ENCODE measurements at places on chromosomes 11 and 22.

GRCh38 chr11:26715133-26715532, 6.7 kb downstream of the SLC5A12 start:
- no peak for DNase-seq

GRCh38 chr11:46686886-46687795, 13.3 kb downstream of the ARHGAP1 start:
- peak; percentile 74 for DNase-seq

DNA sequence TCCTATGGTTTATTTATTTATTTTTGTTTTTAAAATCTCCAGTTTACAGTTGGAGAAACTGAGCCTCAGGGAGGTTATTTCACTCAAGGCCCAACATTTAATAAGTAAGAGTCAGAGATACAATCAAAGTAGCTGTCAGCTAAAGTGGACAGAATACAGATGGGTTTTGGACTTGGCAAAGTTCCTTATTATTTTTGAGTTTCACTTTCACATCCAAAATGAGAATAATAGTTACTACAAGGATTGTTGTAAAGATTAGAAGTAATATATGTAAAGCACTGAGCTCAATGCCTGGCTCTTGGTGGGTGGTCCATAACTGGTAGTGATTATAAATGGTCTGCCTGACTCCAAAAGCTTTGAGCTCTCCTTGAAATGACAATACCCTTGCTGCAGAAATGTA, 87.5 kb upstream of the SESN3 start:
- no peak for DNase-seq

DNA sequence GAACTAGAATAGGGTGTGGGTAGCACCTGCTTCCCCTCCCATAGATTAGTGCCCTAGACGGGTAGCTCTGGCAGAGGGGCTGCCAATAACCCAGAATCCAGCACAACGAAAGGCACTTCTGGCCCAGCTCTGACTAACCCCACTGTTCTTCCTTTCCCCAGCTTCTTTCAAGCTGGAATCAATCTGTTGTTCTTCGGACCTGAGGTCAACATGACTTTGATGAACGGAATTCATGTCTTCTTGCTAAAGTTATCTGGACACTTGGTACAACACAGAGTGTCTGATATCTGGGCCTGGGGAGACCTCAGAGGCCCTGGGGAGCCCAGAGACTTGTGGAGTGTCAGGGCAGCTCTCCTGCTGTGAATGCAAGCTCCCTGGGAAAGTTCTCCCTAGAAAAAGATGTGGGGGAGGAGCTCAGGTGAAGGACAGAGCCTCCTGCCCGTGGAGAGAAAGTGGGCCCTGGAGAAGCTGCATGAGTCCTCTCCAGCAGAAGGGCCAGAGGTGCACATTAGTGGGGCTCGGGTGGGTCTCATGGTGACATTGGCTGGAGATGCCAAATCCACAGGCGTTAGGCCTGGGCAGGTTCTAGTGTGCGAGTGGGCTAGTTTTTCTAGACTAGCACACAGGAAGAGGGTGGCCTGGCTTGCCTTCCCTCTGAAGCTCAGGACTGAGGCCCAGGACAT, 6.3 kb downstream of the KCNJ11 start:
- no peak for DNase-seq

- no peak for DNase-seq
These were observed 60.5 kb upstream of the MMP13 start for GRCh38 chr11:103016031-103016430.

DNA sequence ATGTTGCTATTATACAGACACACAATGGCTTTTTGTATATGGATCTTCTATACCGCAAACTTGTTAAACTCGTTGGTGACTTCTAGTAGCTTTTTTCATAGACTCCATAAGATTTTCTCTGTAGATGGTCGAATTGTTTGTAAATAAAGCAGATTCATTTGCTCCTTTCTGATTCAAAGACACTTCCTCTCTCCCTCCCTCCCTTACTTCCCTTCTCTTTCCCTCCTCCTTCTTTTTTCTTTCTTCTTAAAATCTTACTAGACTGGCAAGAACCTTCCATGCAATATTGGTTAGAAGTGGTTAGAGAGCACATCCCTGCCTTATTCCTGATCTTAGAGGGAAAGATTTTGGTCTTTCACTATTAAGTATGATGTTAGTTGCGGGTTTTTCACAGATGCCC, 36.4 kb downstream of the MYEOV start:
- DNase-seq, result no peak

DNA sequence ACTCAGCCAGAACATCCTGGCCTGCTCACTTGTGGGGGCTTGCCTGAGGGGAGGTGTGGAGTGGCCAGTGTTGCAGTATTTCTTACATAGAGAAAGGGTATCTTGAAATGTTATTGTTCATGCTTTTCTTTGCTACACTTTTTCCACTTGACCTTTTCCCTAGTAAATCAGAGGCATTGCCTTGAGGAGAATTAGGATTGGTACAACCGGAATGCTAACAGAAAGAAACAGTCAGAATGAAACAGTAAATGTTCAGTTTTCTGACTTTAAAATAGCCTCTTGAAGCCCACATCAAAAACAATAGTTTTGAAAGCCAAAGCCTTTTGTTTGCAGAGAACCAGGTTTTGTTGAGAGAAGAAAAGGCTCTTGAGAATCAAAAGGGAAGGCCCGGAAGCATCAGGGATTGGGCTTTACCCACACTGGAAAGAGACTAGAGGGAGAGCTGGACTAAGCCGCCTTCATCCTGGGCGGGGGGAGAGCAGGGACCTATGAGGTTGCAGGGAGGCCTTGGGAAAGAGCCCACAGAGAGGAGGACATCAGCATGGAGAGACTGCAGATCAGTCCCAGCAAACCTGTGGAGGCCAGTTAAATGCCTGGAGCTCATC, 12.4 kb downstream of the ADM start:
- DNase-seq, result peak; percentile 91

DNA sequence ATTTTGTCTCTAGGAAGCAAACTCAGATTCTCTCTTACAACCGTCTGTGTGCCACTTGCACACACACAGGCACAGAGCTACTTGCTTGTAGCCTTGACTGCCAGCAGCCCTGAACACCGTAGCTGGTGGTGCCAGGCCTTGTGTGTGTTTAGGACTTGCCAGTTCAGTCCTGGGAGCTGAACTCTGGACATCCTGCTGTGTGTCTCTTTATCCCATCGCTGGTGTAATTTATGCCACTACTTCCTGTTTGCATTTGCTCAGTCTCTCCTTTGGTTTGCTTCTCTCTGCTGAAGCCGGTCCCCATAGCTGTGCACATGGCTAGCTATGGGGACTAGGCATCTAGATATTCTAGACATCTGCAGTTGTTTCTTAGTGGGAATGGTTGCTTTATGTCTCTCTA, 24.0 kb downstream of the MARK2 start:
- no peak for DNase-seq

DNA sequence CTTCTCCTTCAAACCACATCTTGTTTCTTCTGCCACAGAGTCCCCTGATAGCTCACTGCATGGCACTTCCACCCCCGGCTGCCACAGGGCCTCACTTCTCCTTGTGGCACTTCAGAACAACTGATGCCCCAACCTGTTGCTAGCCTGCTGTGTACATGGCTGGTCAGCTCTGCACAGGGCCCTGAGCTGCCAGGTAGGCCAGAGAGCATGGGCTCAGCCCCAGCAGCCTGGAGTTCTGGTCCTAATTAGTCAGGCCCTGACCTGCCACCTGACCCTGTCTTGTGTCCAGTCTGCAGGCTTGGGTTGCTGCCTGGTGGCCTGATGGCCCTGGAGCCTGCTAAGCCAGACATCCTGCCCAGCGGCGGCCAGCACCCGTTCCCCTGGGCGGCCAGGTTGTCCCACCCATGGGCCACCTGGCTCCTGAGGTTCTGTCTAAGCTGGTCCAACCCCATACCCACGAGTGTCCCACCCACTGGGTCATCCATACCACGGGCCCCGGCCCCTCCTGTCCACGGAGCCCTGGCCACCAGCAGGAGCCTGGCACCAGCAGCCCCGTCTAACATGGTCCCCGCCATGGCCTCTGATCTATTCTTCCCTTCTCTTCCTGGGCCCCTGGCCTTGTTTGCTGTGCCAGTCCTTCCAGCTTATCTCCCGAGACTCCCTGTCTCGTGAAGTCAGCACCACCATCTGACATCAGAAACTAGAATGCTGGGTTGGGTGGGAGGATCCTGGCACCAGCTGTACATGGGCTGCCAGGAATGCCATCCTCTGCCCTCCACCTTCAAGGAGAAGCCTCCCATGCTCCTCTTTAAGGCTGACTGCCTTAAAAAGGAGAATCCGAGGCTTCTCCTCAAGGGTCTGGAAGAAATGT, 3.1 kb upstream of the CERK start:
- no peak for DNase-seq

DNA sequence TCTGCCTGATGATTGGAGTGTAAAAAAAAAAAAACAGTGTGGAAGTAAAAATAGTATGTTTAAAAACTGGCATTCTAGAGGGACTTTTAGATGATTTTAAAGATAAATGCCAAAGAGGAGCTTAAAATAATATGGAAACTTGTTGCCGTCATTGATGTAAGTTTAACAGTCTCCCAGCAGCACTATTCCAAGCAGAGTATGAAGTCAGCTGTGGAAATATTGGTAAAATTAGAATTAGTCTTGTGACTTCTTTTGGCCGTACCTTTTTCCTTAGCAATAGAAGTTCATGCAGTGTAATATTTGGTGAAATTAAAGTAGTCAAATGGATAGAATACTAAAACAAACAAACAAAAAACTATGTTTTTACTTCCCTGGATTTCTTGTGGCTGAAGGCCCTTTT, 134.9 kb downstream of the METTL15 start:
- no peak for DNase-seq

GRCh38 chr22:47225931-47226633, 463.6 kb downstream of the TBC1D22A start:
- no peak for DNase-seq

- DNase-seq, result no peak
These were observed 28.3 kb upstream of the RCN1 start for GRCh38 chr11:32062540-32062939.

- DNase-seq, result no peak
These were observed 108.2 kb downstream of the WNT7B start for GRCh38 chr22:45868571-45869339.

DNA sequence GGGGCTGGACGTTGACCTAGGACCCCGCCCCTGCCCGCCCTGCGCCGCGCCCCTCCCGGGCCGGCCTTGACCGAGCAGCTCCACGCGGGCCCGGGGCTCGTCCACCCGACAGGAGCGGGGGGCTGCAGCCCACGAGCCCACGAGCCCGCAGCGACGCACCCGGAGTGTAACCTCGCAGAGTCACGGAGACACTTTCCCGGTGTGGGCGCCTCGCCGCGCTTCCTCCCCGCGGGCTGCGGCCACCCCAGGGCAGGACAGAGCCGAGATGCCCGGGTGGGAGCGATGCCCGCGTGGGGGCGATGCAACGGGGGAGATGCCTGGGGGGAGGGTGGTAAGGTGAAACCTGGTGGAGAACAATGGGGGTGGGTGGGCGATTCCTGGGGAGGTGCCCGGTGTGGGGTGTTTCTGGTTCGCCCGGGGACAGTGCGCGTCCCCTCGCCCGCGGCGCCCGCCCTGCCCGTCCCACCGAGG, 4.9 kb upstream of the ZBED4 start:
- no peak for DNase-seq

- DNase-seq, result no peak
These were observed 45.8 kb downstream of the LRRC32 start for GRCh38 chr11:76624500-76625379.

- DNase-seq, result no peak
These were observed 288.6 kb upstream of the SORL1-AS1 start for GRCh38 chr11:121741351-121741760.

- DNase-seq, result no peak
These were observed 63.7 kb downstream of the MED15 start for GRCh38 chr22:20571078-20571503.

DNA sequence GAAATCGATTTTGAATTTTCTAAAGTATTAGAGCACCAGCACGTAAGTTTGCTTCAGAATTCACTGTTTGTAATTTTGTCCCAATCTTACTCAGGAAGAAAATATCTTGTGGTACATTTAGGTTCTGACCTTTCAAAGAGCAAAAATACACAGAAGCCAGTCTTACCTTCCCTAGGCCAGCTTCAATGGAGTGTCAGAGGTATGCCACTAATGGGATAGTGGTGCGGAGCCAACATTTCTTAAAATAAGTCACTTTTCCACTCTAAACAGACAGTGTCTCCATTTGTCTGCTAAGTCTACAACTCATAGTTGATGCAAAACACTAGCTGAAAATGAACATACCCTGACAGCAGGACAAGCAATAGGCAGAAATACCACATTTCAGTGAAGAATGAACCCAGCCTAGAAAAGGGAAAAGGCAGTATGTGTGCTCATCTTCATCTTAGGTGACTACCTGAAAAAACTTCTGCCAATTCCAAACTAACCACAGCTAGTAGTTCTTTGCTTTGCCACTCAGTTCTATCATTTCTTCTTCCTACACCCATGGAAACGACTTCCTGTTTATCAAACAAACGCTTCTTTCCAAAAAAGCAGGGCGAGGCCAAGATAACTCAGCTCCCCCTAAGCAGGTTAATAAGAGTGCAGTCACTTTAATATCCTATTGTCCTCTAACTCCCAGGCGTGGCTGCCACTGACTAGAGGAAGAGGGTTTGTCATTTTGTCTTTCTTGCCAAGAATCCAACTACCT, 94.0 kb upstream of the APOA1 start:
- no peak for DNase-seq

DNA sequence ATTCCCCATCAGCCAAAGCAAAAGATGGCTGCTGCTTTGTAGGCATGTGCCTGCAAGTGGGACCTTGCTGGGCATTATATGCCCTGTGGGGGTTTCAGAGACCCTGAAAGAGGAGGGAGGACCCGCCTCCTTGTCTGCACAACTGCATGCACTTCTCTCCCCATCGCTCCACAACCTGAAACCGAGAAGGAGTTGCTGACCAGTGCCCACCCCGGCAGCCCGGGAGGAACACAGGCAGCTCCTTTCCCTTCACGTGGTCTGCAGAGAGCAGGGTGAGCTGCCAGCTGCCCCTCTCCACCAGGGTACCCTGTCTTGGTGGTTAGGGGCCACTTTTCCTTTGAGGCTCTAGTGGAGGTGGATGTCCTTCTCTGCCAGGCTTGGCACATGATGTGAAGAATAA, 1.4 kb upstream of the TMEM132A start:
- DNase-seq, result no peak

DNA sequence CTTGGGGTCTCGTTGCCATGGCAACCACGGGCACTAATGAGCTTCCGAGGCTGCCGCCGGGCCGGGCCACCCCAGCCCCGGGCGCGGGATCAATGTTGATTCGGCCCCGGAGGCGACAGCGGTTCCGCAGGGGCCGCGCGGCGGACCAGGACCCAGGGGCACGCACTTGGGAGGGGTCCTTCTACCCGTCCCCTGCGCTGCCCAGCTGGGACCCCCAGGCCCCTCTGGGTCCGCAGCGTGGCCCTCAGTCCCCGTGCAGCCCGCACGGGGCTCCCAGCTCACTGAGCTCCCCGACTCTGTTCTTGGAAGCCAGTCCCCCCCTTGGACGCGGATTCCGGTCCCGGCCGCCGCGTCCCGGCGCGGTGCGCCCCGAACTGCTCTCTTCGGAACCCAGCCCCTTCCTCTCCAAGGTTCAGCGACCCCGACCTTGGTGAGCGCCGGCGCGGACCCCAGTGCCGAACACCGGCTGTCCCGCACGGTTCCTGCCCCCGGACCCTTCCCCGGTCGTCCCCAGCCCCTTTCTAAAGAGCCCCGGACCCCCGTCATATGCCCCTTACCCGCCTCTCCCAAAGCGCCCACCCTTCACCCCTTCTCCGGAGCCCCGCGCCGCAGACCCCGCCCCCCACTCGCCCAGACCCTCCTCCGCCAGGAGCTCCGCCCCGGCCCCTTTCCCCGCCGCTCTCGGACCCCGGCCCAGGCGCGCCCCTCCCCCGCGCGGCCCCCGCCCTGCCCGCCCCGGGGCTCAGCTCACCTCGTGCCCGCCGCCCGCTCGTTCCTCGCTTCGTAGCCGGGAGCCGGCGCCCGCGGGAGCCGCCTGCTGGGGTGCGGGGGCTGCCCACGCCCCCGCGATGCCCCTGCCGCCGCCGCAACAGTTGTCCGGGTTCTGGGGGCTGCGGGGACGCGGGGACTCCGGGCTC, 18.3 kb upstream of the SHISAL1 start:
- DNase-seq, result no peak
